Femur (tissue), 1 donor: ENCODE measurements at places on chromosomes 11 and 22.
A peak's percentile ranks its signal among the peaks of the same experiment; 100 is the strongest.

GRCh38 chr22:30984317-30984716 lies 15.3 kb downstream of the TUG1 start:
- DNase-seq, result no peak

DNA sequence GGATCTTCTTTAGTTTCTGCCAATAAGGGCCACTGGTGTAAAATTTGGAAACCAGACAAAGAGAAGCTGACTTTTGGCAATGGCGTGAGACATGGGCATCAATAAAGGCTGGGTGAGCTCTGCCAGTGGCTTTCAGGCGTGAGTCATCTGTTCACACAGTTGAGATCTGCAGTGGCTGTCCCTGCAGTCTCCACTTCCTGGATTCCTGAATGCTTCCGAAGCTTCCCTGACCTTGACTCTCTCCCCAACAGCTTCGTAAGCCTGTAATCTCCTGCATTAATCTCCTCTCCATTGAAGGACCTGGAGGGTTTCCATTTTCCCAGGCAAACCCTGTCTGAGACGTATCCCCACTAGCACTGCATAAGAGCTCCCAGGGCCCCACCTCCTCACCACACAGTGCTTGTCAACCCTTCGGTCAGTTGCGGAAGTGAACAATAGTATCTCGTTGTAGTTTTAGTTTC lies 574.7 kb downstream of the TBC1D22A start:
- no peak for DNase-seq

DNA sequence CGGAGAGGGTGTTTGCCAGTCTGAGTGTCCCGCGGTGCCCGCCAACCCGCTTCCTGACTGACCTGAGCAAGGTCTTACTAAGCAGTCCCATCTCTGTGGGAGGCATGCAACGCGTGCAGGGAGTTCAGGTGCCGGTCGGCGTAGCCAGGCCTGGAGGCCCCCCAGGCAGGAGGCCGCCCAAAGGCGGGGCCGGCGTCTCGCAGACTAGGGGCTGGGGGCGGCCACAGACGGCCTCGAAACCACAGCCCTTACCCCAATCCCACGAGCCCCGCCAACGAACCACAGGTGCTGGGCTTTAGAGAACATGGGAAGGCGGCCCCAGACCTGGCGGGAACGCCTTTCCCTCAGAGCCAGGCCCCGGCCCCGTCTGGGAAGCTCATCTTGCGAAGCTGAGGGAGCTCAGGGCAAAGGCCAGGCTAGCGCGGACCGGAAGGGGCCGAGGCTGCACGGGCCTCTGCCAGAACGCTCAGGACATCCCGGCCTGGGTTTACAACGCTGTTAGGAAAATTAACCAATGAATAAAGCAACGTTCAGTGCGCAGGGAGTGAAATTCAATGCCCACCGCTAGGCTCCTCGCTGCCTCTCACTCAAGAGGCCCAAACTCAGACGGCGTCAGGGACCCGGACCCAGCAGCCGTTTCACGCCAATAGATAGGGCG lies 2.1 kb upstream of the MTFP1 start:
- DNase-seq, result no peak

- DNase-seq, result no peak
Observed at GRCh38 chr11:42631220-42631843, 680.5 kb upstream of the API5 start.

DNA sequence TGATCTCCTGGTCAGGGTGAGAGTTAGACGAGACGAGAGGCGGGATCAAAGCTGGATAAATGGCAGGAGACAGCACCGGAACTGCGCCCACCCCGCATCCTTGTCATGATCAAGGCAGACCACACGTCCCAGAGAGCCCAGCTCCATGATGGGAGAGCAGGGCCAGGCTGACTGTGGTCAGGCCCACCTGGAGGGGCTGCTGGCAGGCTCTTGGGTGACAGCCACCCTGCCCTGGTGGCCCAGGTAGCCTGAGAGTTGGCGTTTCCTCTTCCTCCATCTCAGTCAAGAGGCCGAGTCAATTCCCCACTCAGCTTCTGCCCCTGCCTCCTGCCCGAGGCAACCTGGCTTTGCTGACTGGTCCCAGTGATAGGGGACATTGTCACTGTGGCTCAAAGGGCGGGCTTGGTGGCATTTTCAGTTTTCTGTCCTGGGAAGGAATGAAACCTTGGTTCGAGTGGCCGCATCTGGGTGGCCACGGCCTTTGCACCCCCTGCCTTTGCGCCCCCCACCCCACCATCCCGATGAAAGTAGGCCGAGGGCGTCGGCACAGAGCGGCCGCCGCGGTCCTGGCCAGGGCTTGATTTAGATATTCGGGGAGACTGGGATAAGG lies 60.8 kb upstream of the PPARA start:
- peak; percentile 38 for DNase-seq

DNA sequence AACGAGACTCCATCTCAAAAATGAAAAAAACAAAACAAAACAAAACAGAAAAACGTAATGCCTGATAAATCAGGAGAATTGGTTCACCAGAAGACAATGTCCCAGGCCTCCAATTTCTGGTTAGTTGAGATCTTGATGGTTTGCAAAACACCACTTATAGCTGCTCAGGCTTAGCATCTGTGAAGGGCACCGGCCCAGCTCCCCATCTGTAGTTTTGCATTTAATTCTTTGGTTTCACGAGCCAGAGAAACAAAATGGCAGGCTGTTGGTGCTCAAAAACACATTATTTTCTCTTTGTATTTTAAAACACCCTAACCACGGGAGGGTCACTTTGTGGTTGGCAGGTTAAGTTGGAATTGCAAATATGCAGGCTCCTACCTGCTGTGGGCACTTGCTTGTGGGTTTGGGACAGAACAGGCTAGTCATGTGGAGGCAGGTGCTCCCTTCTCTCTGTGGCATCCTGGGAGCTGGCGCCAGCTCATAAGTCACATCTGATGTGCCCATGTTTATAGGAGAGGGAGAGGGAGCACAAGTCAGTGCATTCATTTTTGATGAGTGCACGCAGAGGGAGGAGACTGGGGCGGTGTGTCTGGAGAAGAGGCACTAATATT lies 145.9 kb downstream of the CEP164 start:
- no peak for DNase-seq

GRCh38 chr22:40462195-40462984 lies 92.0 kb downstream of the SGSM3 start:
- DNase-seq, result no peak

- no peak for DNase-seq
Observed at GRCh38 chr22:48703265-48703941, 1124.3 kb downstream of the BRD1 start.

GRCh38 chr11:10998674-10999073 lies 140.8 kb upstream of the ZBED5 start:
- no peak for DNase-seq

GRCh38 chr11:69930081-69931059 lies 111.2 kb upstream of the FGF3 start:
- DNase-seq, result peak; percentile 7

DNA sequence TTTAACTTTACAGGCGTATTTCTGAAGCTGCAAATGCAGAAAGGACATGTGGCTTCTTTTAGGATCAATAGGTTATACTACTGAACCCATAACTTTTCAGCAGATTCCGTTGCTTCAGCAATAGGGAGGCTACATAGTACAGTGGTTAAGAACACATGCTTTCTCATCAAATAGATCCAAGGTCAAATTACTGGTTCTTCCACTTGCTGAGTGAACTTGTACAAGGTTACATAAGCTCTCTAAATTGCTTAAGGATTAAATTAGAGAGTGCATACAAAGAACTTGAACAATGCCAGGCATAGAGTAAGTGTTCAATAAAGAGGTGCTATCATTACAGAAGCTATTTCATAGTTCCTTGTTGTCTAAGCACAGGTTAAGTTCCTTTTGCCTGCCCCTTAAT lies 129.6 kb downstream of the BARX2 start:
- no peak for DNase-seq

DNA sequence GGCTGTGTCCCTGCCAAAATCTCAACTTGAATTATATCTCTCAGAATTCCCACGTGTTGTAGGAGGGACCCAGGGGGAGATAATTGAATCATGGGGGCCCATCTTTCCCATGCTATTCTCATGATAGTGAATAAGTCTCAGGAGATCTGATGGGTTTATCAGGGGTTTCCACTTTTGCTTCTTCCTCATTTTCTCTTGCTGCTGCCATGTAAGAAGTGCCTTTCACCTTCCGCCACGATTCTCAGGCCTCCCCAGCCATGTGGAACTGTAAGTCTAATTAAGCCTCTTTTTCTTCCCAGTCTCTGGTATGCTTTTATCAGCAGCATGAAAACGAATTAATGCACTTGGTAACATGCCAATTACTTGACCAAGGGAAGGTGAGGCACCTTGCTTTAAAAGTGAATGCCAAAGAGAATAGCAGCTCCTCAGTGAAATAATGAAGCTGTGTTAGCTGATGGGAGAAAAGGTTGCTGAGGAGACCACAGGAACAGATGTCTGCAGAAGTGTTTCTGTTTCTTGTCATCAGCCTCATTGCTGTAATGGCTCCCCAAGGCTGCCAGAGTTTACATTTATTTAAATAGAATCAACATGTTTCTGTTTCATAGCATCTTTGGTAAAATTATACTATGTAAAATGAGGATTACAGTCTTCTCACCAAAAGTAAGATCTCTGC lies 89.0 kb upstream of the CD44 start:
- no peak for DNase-seq

GRCh38 chr11:75184757-75185425 lies 34.0 kb downstream of the SLCO2B1 start:
- no peak for DNase-seq

DNA sequence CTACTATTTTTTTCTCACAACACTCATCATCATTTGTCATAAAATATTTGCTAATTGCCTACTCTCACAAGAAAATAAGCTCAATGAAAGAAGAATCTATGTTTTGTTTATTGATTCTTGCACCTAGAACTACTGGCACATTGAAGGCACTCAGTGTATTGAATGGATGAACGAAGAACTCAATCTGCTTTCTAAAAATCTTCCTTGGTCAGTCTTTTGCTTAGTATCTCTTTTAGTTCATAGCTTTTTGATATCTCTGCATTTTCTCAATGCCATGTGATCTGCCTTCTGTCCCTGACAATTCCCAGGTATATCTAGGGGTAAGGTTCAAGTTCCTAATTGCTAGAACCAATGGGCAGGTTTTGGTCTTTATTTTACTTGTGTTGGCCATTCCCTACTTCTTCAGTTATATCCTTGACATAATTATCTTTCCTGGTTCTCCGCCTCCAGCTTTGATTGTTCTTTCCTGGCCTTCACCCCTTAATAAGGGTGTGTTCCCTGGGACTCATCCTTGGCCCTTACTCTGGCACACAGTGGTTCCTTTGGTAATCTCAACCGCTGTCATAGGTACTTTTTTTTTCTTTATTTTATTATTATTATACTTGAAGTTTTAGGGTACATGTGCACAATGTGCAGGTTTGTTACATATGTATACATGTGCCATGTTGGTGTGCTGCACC lies 96.4 kb downstream of the CCDC83 start:
- no peak for DNase-seq

DNA sequence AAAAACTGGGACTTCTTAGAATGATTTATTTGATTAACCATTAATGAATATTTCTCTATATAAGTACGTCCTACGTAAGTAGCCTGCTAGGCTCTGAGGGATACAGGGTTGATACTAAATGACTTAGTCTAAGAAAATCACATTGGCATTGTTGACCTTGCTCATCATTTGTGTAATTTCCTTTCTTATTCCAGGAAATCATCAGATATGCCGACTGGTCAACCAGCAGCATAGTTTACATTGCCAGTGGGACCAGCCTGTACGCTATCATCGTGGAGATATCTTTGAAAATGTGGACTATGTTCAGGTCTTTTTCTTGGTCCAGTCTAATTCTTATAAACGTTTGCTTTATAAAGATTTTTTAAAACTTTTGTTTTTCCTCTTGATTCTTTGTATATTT lies 42.5 kb downstream of the TTC17 start:
- DNase-seq, result no peak

GRCh38 chr22:49699928-49700498 lies 127.7 kb downstream of the BRD1 start:
- DNase-seq, result no peak

GRCh38 chr11:36791957-36792356 lies 193.9 kb upstream of the RAG2 start:
- no peak for DNase-seq

DNA sequence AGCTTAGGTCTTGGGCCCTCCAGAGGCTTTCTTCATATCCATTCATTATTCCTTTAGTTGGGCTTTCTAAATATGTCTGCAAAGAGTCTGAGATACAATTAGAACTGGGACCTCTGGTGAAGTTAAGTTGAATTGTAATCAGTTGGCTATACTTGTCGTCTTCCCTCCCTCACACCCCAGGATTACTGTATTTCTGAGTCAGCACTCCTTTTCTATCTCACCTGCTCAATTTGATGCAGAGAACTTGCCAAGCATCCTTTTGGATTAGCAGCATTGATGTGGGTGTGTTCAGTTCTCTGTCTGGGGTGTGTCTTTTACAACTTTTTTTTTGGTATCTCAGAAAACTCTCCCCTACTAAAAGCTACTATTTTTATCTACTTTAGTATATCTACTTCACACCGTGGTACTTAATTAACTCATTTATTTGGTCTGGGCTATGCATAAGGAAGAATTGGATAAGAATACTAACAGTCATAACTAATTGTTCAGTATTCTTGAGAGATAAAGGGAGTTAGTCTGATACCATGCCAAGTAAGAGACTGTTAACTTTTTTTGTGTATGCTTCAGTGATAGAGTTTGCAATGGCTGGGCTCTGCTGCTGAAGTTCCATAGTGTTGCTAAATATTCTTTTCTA lies 15.1 kb downstream of the CTNND1 start:
- no peak for DNase-seq

GRCh38 chr11:30619767-30620166 lies 33.6 kb upstream of the MPPED2 start:
- DNase-seq, result no peak

DNA sequence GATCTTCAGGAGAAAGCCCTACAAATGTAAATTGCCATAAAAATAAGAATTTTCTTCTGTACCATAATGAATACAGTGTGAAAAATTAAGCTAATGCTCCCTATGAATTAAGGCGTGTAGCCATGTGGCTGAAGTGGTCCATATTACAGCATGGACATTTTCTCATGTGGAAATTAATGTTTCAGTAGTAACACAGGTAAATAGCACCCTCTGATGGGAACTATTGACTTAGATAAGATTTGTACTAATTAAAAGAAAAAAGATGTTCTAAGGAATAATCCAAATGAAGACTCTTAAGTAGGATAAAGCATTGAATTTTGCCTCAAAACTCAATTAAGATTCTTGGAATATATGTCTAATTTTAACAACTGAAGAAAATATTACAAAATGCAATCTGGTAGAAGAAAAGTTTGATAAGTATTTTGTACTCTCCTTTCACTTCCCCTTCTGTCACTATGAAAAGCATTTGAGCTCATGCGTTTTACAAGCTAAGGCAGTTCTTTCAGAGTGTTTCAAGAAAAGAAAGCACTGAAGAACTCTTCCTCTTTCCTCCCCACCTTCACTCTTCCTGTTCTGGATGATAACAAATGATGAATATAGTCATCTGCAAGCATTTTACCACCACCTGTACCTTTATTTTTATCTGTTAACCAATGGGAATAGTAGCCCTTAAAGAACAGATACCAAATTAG lies 9.9 kb upstream of the OR8D2 start:
- no peak for DNase-seq

GRCh38 chr22:27179161-27179560 lies 521.8 kb downstream of the MIAT start:
- DNase-seq, result no peak

- DNase-seq, result peak; percentile 19
Observed at GRCh38 chr11:2098691-2099515, 40.3 kb downstream of the IGF2 start.

GRCh38 chr11:34509336-34509876 lies 4.2 kb downstream of the ELF5 start:
- no peak for DNase-seq
